Right kidney (tissue), 9 donors: ENCODE measurements at places on chromosomes 3 and 15.

DNA sequence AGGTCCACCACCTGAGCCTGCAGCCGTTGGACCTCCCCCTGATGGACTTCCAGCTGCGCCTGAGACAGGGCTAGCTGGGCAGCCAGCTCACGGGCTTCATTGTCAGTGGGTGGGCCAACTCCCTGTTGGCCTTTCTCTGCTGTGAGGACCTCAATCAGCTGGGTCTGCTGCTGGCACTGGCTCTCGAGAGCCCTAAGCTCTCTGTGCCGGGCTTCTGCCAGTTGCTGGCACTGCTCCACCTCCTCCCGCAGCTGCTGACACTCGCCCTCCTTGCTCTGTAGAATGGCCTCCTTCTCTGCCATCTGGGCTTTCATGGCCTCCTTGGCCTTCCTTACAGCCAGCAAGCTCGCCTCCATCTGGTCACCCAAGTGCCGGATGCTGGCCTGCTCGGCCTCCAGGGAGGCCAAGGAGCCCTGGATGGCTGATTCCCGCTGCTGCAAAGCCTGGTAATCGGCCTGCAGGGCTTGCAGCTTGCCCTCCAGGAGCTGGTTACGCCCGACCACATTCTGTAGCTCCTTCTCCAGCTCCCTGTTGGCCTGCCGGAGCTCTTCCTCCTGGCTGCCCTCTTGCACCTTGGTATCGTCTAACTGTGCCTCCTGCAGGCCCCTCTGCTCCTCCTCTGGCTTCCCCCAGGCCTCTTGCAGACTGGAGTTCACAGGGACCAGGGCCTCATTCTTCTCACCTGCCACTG is 23.8 kb downstream of the CXCR6 start:
- no peak for DNase-seq

DNA sequence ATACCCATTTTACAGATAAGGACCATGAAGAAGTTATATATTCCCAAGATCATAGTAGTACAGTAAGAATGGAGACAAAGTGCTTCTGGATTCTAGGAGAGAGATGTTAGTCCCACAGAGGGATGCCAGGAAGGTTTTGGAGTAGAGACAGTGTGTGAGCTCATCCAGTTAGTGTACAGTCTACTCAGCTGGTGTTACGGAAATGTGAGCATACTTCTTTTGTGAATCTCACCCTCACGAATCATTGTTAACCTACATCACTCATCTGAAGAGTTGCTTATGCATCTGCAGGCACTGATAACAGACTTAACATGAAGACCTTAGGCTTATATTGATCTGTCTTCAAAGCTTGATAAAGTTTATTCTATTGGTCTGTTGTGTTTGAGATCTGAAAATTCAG is 106.6 kb upstream of the PTPRG start:
- no peak for DNase-seq

DNA sequence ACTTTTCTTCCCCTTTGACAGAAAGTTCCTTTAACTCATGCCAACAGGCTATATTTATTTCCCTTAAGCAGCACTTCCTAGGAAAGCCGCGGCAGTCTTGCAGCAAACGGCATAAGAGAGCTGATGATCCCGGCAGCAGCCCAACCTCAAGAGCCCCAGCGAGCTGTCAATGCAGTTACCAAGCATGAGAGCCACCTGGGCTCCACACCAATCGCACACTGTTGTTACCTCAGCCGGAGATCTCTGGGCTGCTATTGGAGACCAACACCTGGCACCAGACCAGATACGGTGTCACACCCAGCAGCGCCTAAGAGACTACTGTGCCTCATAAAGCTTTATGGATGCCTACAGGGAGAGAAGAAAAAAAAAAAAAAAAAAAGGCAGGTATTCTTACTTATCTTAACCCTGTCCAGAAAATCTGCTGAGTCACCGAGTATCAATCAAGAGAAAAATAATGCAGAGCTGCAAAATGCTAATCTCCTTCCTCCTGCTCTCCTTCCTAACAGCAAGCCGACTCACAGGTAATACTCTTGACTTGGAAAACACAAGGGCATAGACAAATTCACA is 11.7 kb downstream of the ABCC5 start:
- peak; percentile 25 for DNase-seq

- DNase-seq, result no peak
Observed at GRCh38 chr3:5047764-5048419, 68.7 kb downstream of the BHLHE40 start.

- DNase-seq, result peak; percentile 82
Observed at GRCh38 chr3:50154476-50154839, 666 bp upstream of the SEMA3F start.

DNA sequence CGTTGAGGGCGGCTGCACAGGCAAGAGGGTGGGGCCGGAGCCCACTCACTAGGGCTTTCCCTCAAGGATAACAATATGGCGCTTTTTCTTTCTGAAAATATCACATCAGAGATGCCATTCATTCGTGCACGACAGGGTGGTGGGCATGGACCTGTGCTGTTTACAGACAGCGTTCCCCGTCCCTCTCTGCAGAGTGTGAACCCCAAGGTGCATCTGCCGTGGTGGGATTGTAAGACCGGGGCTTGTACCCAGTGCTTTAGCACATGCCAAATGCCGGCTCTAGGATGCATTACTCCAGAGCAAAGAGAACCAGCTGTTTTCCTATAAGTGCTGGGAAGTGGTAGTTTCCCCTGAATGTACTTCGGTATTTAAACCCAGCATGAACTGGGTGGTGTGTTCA is 37.0 kb downstream of the CHDH start:
- DNase-seq, result no peak

DNA sequence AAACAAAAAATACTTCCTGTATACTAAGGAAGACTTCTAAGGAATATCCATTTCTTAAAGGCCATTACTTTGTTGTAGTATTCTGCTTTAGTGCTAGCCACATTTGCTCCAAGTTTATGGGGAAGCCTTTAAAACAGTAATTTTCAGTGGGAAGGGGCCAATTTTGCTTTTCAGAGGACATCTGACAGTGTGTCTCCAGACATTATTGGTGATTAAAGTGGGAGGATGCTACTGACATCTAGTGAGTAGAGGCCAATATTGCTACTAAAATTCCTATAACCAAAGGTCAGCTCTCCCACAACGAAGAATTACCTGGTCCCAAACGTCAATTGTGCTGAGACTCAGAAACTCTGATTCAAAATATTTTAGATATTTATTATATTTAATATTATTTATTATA is 24.8 kb downstream of the SLC28A2 start:
- DNase-seq, result no peak

GRCh38 chr15:68354923-68355322 is 77.0 kb downstream of the ITGA11 start:
- DNase-seq, result no peak

GRCh38 chr15:74302821-74303359 is 64.6 kb downstream of the CYP11A1 start:
- peak; percentile 54 for DNase-seq

DNA sequence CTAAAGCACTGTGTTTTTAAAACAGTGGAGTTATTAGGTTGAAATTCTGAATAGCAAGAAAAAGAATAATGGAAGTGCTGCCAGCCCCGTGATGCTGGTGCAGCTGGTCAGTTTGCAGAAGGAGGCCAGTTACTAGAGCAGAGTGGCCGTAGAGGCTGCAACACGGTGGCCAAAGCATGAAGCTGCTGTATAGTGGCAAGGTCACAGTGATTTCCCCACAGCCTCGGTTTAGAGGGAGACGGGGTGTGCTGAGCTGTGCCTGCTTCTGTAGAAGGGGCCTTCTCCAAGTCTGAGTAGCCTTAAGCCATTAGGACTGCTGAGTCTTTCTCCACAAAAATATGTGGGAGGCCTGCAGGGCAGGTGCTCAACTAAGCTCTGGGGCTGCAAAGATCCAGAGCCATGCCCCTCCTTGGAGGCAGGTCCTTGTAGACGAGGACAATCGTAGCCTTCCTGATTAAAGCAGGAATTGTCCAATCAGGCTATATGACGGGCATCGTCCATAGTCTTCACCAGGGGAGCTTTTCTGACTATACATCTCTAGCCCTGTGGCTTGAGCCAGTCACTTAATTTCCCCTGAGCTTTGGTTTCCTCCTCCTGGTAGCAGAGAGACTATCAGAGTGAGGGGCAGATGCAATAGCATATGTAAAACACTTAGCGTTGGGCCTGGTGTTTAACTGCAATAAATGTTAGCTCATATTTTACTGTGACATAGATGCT is 151.6 kb downstream of the PGPEP1L start:
- no peak for DNase-seq

- no peak for DNase-seq
Observed at GRCh38 chr3:28103861-28104260, 137.6 kb upstream of the CMC1 start.

DNA sequence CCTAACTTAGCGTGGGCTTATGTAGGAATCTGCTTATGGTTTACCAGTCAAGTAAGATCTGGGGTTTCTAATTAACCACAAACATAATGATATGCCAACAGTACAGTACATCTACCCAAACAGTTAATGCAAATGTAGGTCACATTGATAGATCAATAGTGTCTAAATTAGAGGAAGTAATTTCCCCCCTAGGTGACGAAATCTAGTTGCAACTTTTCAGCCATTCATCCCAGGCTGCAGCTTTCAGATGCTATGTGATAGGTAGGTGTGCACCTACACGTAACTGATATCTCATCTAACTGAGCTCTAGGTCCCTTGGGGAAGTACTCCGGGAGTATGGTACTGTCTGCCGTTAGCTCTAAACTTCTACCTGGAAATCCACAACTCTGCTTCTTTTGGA is 57.2 kb downstream of the CRTC3 start:
- no peak for DNase-seq

DNA sequence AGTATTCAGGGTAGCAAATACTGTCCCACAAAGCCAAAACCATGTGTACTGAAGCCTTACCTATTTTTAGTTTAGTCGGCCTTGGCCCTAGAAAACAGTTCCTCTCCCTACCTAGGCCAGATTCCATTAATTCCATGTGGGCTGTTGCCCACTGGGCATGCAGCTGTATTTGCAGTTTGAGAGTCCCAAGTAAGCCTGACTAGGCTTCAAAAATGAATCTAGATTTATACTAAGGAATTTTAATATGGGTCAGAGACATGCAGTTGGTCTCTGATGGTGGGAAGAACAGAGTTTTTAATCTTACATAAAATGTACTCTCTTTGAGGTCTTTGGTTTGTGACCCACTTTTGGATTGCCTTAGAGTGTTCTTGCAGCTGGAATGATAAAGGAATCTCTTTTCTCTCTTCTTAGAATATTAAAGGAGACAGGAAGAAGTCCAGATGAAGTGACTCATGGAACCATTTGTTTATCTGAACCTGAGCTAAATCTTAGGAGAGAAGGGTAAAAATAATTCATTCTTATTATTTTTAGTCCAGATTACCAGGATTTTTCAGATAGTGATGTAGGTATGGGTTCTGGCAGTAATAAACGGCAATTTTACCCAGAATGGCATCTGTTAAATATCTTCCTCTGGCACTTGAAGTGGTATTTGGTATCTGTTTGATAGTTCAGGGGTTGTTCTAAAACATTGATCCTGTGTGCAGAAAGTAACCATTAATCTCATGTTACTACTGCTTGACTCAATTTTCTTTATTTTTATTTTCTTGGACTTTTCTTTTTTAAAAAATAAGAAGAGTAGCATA is 33.8 kb downstream of the GLCE start:
- DNase-seq, result no peak

DNA sequence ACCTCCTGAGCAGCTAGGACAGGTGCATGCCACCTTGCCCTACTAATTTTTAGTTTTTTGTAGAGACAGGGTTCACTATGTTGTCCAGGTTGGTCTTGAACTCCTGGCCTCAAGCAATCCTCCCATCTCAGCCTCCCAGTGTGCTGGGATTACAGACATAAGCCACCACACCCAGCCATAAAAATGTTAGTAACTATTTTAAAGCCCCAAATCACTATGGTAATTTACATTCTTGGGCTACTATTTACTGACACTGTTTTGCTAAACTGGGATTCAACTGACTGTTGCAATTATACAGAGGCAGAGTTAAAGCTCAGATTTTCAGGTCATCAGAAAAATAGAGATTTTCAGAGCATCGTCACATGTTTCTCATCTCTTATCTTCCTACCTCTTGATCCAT is 258.6 kb downstream of the FEZF2 start:
- no peak for DNase-seq

DNA sequence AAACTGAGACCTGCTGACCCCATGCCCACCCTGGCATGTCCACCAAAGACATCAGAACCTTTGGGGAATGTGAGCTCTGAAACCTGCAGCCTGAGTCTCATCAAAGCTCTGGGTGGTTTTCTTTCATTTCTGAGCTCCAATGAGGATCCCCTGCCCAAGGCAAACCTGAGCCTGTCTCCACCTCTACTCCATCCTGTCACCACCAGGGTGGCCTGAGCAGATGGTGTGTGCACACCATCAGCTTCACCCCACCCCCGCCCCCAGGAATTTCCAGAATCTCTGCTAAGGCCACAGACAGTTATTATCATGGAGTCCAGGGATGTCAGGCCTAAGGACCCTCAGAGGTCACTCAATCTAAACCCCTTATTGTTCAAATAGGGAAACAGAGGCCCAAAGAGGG is 1.3 kb downstream of the XIRP1 start:
- DNase-seq, result no peak

DNA sequence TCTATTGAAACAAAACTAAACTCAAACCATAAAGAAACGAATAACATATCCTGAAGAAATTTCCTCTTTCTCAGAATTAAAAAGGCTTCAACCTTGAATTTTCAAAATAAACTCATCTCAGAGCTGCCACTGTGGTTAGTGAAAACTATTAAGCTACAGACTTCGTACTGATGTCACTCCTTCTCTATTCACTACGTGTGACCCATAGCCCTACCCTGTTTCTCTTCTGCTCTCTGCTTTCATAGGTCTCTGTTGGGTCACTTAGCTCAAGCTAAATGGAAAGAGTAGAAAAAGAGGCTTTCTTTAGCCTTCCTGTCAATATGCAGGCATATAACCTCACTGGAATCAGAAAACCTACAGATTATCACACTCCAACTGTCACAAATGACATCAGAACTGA is 126.6 kb upstream of the MME start:
- no peak for DNase-seq

GRCh38 chr15:34851751-34852150 is 56.4 kb upstream of the ACTC1 start:
- DNase-seq, result no peak

- DNase-seq, result no peak
Observed at GRCh38 chr3:2883283-2883682, 226.9 kb downstream of the IL5RA start.

- DNase-seq, result no peak
Observed at GRCh38 chr15:36960947-36961227, 139.5 kb downstream of the MEIS2 start.

- DNase-seq, result no peak
Observed at GRCh38 chr3:86991840-86992435, 989 bp upstream of the VGLL3 start.

GRCh38 chr3:52978109-52978754 is 67.6 kb downstream of the SFMBT1 start:
- no peak for DNase-seq

GRCh38 chr3:64268926-64269325 is 43.7 kb upstream of the PRICKLE2 start:
- DNase-seq, result no peak

- no peak for DNase-seq
Observed at GRCh38 chr3:117887901-117888300, 1146.7 kb downstream of the IGSF11 start.
